Caco-2 (cell line): ENCODE measurements at places on chromosomes 5 and 9. TPM values are rescaled to one million over a fixed set of nuclear protein-coding genes. Genes with fewer than 3 reads are reported as not detected.

DNA sequence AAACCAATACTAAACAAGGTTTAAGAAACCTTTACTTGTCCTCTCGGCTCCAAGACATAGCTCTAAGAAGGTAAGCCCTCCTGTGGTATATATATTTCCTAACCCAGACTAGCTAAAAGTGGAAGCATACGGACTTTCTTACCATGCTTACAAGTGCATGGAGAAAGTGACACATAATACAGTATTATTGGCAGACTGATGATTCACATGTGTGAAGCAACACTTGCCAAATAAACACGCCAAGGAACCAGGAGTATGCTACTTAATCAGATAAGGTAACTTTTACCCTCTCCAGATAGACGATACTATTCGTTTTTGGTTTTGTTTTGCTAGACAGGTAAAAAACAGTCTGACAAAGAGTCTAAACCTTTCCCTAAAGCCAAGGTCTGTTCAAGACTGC lies 264.1 kb downstream of the MLLT3 start:
- no peak overlapping the region for H3K27ac ChIP-seq
- H3K36me3 ChIP-seq, result no peaks in the 10 kb centered on the region

DNA sequence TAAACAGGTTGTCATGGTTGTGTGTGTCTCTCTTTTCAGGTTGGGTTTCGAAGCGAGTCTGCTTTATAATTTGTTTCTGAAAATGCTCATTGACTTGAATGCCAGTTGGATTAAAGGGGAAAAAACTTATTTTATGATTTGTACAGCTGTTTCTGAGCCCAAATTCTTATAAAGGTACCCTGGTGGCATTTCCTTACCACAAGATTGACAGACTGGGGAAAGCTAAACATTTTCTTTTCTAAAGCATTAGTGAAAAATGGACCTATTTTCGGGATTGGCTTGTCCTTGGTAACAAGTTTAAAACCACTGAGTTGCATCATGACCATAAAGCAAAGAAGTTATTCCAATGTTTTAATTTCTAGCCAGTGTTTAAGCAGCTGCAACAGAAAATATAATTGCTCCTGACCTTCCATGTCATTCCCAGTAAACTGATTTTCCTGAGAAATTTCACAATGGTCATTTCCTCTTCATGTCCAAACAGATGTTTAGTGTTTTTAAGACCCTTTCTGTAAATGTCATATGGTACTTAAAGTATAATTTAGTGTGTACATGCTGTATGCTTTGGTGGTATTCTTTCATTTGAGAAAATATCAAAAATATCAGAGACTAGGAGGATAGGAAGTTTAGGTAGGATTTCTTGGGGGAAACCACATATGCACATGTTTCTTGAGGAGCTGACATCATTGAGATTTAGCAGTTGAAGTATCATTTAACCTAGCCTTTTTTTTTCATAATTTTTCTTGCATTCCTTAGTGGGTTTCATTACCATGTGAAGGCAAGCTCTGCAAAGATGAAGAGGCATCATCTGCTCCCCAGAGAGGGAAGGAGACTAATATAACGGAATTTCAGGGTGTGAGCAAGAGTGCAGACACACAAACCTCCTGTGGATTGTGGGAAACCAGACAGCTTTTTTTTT lies 667.1 kb upstream of the RGMB start:
- H3K36me3 ChIP-seq, result no peaks in the 10 kb centered on the region
- no peaks in the 10 kb centered on the region for H3K27me3 ChIP-seq
- no peak overlapping the region for H3K27ac ChIP-seq

DNA sequence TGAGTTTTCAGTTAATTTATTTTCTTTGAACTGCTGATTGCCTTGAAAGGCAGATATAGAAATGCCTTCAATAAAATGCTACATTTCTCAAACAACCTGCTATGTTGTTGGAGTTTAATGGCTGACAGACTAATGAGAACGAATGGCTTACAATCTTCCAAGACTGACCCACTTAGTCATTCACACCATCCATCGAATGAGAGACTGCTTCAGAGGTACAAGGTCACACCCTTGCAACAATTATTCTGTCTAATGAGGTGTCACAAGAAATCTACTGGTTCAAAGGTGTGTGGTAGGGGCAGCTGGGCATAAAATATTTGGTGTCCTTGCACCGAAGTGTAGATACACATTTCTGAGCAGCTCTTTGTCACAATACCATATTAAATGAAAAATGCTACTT lies 18.3 kb downstream of the PTPRD start:
- no peaks in the 10 kb centered on the region for H3K4me1 ChIP-seq
- H3K27ac ChIP-seq, result no peak overlapping the region
- H3K27me3 ChIP-seq, result no peaks in the 10 kb centered on the region
- H3K36me3 ChIP-seq, result no peaks in the 10 kb centered on the region

DNA sequence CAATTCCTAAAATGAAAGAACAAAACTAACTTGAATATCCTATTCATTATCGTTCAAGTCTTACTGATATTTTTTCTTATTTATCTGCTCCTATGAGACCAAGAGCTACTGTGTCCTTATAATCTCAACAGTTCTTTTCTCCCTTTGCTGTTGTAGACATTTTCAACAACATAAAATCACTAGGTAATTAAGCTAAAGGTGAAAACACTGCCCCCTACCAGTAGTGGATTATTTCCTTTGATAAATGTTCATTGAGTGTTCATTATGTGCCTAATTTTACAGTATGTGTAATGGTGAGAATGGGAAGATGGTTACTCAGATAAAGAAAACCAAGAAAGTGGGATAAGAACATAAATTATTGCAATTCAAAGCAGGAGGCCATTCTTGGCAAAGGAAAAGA lies 41.4 kb upstream of the PAPPA start:
- no peak overlapping the region for H3K4me3 ChIP-seq
- no peak overlapping the region for H3K27ac ChIP-seq
- no peaks in the 10 kb centered on the region for H3K36me3 ChIP-seq
- H3K27me3 ChIP-seq, result no peaks in the 10 kb centered on the region
- H3K4me1 ChIP-seq, result no peaks in the 10 kb centered on the region

DNA sequence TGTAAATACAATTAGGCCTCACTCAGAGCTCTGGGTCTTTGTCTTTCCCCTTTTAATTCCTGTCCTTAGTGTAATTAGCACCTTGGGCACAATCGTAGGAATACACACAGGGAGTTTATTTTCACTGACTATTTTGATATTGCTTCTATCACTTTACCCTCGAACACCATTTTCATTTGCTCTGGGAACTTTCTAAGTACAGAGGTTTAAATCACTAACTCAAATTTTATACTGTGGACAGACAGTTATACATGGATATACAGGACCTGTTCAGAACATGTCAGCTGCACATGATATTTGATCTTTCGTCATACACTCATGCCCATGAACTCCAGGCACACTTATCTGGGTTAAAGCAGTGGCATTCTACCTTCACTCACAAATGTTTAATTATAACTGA lies 217.8 kb upstream of the TMEM161B start:
- H3K4me1 ChIP-seq, result no peaks in the 10 kb centered on the region
- no peaks in the 10 kb centered on the region for H3K36me3 ChIP-seq
- no peak for DNase-seq
- H3K4me3 ChIP-seq, result no peak overlapping the region
- no peaks in the 10 kb centered on the region; the same call in 1 of the 2 replicates for H3K27me3 ChIP-seq
- no peak overlapping the region for H3K27ac ChIP-seq

GRCh38 chr5:129716651-129717050 lies 31.2 kb upstream of the MINAR2 start:
- no peak overlapping the region for H3K27ac ChIP-seq
- no peaks in the 10 kb centered on the region for H3K27me3 ChIP-seq
- DNase-seq, result no peak
- H3K4me3 ChIP-seq, result no peak overlapping the region
- H3K36me3 ChIP-seq, result no peaks in the 10 kb centered on the region

- H3K4me1 ChIP-seq, result no peaks in the 10 kb centered on the region
- H3K27me3 ChIP-seq, result no peaks in the 10 kb centered on the region
- DNase-seq, result no peak
- no peak overlapping the region for H3K4me3 ChIP-seq
Observed at GRCh38 chr5:2200261-2200950, 317.7 kb upstream of the IRX4 start.

DNA sequence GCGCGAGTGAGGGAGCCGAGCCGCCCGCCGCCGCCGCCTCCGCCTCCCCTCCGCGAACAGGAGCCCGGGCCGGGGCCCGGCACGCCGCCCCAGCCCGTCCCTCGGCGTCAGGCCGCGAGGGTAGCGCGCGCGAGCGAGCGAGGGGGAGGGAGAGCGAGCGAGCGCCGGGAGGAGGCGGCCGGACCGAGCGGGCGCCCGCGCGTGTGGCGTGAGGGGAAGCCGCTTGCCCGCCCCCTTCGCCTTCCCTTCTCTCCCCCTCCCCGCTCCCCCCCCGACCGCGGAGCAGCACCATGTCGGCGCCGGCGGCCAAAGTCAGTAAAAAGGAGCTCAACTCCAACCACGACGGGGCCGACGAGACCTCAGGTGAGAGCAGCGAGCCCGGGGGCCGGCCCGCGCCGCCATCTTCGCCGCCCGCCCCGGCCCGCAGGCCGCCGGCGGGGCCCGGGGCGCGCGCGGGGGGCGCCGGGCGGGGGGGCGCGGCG lies 312 bp downstream of the SET start:
- peaks cover 3% of the 10 kb centered on the region; the same call in 1 of the 2 replicates for H3K36me3 ChIP-seq
- peak; percentile 71 for DNase-seq
- H3K27me3 ChIP-seq, result no peaks in the 10 kb centered on the region
- peak overlapping the region; percentile 83 for H3K27ac ChIP-seq
- H3K4me1 ChIP-seq, result peaks cover 29% of the 10 kb centered on the region

GRCh38 chr9:34403554-34404380 lies 27.1 kb upstream of the MYORG start:
- no peaks in the 10 kb centered on the region for H3K4me1 ChIP-seq
- H3K27me3 ChIP-seq, result no peaks in the 10 kb centered on the region
- H3K27ac ChIP-seq, result no peak overlapping the region
- no peaks in the 10 kb centered on the region for H3K36me3 ChIP-seq

GRCh38 chr9:37468620-37469019 lies 3.4 kb upstream of the ZBTB5 start:
- H3K4me3 ChIP-seq, result no peak overlapping the region
- no peaks in the 10 kb centered on the region for H3K36me3 ChIP-seq
- H3K27ac ChIP-seq, result peak overlapping the region; percentile 96
- no peaks in the 10 kb centered on the region for H3K27me3 ChIP-seq
- DNase-seq, result no peak

DNA sequence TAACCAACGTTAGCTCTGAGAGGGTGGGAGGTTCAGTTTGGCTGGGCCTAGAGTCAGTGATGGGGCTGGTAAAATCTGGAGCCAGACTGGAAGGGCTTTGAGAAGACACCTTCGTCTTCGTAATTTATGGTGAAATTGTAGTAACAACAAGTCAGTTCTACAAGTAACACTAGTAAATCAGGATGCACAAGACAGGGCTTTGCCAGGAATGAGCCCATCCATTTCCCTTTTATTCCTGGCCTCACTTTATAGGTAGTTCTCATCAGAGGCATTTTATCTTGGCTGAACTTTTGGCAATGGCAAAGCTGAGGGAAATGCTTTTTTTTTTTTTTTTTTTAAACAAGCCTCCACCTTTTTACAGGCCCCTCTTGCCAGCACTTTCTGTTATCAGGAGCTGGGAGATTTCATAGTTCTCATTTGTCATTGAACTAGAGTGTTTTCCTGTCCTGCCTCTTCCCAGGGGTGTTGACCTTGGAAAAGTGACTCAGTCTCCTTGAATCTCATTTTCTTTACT lies 110.5 kb upstream of the KLF4 start:
- H3K36me3 ChIP-seq, result no peaks in the 10 kb centered on the region
- no peaks in the 10 kb centered on the region for H3K27me3 ChIP-seq
- no peak overlapping the region for H3K4me3 ChIP-seq
- DNase-seq, result no peak
- peaks cover 21% of the 10 kb centered on the region for H3K4me1 ChIP-seq

GRCh38 chr9:115170358-115171073 lies 52.6 kb upstream of the TNC start:
- H3K27ac ChIP-seq, result no peak overlapping the region
- H3K4me3 ChIP-seq, result no peak overlapping the region

GRCh38 chr5:55101556-55102276 lies 730 bp upstream of the GZMA start:
- no peak overlapping the region for H3K4me3 ChIP-seq
- no peaks in the 10 kb centered on the region for H3K36me3 ChIP-seq

DNA sequence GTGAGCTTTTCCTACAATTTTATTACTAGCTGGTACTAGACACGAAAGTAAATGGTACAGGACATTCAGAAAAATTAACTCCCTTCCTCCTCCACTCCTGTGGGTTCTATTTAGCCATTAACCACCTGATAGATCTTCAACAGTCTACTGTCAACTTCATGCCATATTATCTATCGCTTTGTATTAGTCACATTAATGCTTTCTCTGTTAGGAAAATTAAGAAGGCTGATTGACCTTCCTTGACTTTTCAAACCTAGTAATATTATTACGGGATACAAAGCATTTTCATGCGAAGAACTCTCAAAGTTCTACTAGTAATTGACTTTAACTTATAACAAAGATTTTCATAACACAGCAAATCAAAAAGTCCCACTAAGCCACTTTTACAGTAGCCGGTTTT lies 1.2 kb downstream of the TEX10 start:
- H3K27me3 ChIP-seq, result no peaks in the 10 kb centered on the region
- DNase-seq, result no peak
- peaks cover 7% of the 10 kb centered on the region; the same call in 1 of the 2 replicates for H3K4me1 ChIP-seq
- H3K4me3 ChIP-seq, result peak overlapping the region; percentile 99

DNA sequence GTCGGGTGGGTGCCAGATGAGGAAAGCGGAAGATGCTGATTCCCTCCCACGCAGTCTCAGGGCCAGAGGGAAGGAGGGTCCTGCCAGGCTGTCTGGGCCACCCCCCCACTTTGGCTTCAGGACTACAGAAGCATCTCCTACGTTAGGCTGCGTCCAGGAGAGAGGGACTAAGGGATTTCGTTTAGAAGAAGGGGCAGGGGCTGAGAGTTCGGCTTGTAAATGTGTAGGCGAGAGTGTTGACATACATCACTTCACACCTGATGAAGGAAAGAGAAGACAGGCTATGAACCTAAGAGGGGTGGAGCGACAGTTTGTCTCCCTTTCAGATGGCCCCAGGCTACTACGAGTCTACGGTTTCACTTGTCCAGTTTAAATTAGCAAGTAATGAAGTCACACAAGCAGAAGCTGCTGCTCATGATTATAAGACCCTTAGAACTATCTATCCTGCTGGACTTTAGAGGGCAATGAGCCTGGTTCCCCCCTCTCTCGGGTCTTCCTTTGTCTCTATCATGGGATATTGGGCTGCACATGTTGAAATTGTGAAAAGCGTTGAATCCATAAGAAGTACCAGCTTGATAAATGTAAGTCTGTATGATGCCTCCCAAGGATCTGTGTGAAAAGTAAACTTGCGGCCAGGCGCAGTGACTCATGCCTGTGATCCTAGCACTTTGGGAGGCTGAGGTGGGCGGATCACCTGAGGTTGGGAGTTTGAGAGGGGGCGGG lies 193.0 kb downstream of the AOPEP start:
- peak overlapping the region; percentile 61 for H3K27ac ChIP-seq
- H3K4me1 ChIP-seq, result peaks cover 83% of the 10 kb centered on the region
- DNase-seq, result no peak
- H3K27me3 ChIP-seq, result no peaks in the 10 kb centered on the region
- no peaks in the 10 kb centered on the region for H3K36me3 ChIP-seq
- no peak overlapping the region for H3K4me3 ChIP-seq

Gene MARCOL
- not detected in 2 replicates for total RNA-seq

Gene TLR4
- total RNA-seq, result not detected in 2 replicates

Gene RNF145
- total RNA-seq, result 28.3 and 38.7 TPM in 2 replicates

Gene ARHGEF39
- total RNA-seq, result 31.4 and 32.8 TPM in 2 replicates

Gene FAM221B
- total RNA-seq, result not detected in 2 replicates
